ENCODE measurements at places on chromosomes 5 and 9. TPM values are rescaled to one million over a fixed set of nuclear protein-coding genes. Genes with fewer than 3 reads are reported as not detected.

DNA sequence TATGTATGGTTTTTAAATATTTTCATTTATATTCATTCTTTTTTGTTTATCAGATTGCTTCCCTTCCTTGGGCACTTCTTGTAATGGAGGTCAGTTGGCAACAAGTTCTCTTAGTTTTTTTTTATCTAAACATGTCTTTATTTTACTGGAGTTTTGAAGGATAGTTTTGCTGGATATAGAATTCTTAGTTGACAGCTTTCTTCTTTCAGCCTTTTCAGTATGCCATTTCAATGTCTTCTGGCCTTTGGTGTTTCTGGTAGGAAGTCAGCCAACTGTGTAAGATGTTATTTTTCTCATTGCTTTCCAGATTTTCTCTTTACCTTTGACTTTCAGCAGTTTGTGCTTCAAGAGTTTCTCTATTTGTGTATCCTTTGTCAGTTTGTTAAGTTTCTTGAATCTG, 14.2 kb downstream of the SLC12A2 start:
- DNase-seq: no peak

GRCh38 chr5:169289520-169289919, 11.4 kb downstream of the SLIT3 start:
- DNase-seq: no peak

GRCh38 chr5:68628082-68628814, 412.7 kb downstream of the PIK3R1 start:
- no peak for DNase-seq

The DENND4C gene
- polyA plus RNA-seq: 29.7 TPM

The MARCHF3 gene
- polyA plus RNA-seq: 3.9 TPM

Measured in adrenal gland (tissue), 19 donors.